ENCODE measurements at places on chromosomes 16 and 17.

GRCh38 chr17:32302860-32303649, 37.4 kb downstream of the RHBDL3 start:
- no peak for DNase-seq

DNA sequence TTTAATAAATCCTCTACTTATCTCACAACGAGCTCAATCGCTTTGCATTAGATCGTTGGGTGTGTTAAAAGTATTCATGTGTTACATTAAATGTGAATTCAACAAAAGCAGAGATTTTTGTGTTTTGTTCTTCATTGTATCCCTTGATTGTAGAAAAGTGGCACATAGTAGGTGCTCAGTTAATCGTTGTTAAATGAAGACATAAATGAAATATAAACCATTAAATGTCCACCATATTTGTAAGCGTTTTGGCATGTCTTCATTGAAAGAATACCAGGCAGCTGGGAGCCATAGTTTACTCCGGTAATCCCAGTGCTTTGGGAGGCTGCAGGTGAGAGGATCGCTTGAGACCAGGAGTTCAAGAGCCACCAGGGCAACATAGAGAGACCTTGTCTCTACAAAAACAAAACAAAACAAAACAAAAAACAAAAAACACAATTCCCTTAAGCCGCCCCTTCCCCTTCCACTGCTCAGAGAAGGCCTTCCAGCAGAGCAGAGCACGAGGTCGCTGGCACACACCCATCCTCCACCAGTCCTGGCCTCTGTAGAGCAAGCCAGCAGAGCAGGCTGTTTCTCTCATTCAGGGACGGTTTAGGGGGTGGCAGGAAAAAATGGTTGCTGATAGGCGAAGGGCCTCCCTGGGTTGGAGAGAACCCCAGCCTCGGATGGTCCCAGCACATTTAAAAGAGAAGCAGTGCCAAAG, 673 bp upstream of the CHD9 start:
- no peak for DNase-seq

DNA sequence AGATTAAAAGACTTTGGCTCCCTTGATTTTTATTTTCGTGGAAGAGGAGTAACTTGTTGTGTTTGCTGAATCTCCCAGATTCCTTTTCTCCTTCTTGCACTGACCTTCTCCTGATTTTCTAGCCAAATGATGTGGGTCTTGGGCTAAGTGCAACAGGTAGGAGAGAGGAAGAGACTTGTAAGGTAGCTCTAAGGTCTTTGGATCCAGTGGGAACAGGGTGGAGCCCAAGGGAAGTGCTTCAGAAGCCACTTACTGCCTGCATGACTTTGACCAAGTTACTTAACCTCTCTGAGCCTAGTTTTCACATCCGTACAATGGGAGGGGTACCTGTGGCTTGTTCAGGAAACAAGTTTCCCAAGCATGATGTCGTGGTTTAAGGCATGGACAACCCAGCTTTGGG, 111.3 kb upstream of the IRX3 start:
- no peak for DNase-seq

DNA sequence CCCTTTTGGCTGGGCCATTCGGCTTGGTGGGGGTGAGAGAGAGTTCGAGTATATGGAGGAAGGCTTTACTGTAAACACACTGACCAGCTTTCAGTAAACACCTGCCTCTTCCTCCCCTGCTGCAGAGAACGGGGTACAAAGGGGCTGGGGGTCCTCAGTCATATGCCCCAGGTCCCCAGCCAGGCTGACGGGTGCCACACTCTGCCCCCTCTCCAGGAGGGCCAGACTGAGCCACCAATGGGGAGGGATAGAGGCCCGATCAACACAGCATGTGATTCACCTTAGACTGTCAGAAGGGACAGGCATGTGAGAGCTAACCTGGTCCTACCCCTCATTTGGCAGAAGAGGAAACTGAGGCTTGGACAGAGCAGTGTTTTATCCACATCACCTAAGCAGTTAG, 13.0 kb downstream of the NHERF1 start:
- DNase-seq = no peak

DNA sequence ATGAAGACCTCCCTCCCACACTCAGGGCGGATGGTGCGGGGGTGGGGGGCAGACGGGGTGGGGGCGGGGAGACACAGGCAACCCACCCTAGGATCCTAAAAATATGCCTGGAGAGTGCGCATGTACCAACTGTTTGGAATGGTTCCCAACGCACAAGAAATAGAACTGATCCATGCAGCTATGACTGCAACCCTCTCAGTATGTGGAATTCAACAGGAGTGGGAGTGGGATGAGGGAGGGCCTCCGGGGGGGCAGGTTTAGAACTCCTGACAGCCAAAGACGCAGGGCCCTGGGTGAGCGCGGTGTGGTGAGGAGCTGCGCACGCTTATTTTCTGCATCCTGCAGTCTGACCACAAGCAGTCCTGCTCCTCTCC, 1.1 kb upstream of the P2RX5 start:
- DNase-seq = peak; percentile 49

- DNase-seq = no peak
These were observed 34.4 kb upstream of the DNAH17 start for GRCh38 chr17:78611607-78612006.

GRCh38 chr17:75917141-75917916, 12.6 kb upstream of the MRPL38 start:
- DNase-seq = no peak

Measured in putamen (tissue), 1 donor.